Keratinocyte (primary cell): ENCODE measurements at places on chromosomes 3 and 15. TPM values are rescaled to one million over a fixed set of nuclear protein-coding genes. Genes with fewer than 3 reads are reported as not detected.

GRCh38 chr15:61169904-61170695 is 59.0 kb downstream of the RORA start:
- H3K36me3 ChIP-seq, result no peaks in the 10 kb centered on the region
- no peaks in the 10 kb centered on the region for H3K4me1 ChIP-seq
- H3K27me3 ChIP-seq, result no peaks in the 10 kb centered on the region
- no peak for DNase-seq
- no peak overlapping the region for H3K27ac ChIP-seq

Gene SERPINI2
- polyA plus RNA-seq, result not detected in 3 replicates

DNA sequence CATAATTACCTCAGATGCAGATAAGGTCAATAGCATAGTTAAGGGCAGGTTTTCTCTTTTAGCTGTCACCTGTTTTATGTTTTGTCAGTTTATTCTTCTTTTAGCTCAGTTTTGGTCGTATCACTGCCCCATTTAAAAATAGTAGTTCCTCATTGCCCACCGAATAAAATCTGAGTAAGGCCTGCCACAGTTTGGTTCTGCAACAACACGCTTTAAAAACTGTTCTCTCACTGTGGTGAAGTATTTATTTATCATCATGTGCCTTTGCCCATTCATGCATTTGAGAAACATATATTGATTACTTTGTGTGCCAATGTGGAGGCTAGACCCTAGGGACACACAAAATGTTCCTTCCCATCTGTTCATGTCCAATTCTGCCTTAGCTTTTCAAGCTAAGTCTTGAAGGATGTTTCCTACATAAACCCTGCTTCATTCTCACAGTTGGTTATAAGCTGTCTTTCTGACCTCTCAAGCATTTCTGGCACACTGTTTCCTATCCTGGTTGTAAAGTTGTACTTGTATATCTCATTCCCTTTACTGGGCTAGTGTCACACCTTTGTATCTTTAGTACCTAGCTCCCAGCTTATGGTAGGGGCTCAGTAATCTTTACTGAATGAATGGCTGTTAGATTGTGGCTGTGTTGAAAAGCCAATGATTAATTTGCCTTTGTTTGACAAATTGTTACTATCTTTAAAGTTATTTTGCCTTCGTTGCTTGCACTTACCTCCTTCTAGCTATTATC is 23.9 kb downstream of the AKAP13 start:
- H3K27ac ChIP-seq, result peak overlapping the region; percentile 41
- no peak overlapping the region for H3K4me3 ChIP-seq
- DNase-seq, result no peak
- H3K4me1 ChIP-seq, result peaks cover 36% of the 10 kb centered on the region
- H3K36me3 ChIP-seq, result no peaks in the 10 kb centered on the region

GRCh38 chr3:35737080-35737479 is 97.8 kb downstream of the ARPP21 start:
- no peak overlapping the region for H3K27ac ChIP-seq
- no peaks in the 10 kb centered on the region for H3K36me3 ChIP-seq
- no peaks in the 10 kb centered on the region for H3K4me1 ChIP-seq
- no peak for DNase-seq
- no peak overlapping the region for H3K4me3 ChIP-seq
- no peaks in the 10 kb centered on the region for H3K27me3 ChIP-seq

Gene GOLGA8T
- polyA plus RNA-seq, result 0.10 TPM in 1 of 3 replicates, not detected in the others

DNA sequence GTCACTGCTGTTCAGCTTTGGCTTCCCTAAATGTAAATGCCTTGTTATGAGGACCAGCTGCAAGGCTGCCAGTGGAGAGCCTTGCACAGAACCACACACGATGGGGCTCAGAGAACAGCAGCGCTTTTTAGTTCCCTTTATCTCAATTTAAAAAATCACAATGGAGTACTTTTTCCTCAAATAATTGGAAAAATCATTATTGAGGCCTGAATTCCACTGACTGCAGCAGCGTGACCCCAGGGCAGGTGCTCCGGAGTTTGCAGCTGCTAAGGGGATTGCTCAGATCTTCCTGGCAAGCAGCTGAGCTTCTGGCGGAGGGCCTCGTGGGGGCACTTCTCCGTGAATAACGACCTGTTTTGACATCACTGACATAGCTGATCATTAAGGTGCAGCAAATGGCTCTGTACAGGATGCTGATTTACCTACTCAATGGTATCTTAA is 245.6 kb upstream of the TRIM42 start:
- H3K27me3 ChIP-seq, result no peaks in the 10 kb centered on the region
- no peak for DNase-seq
- no peaks in the 10 kb centered on the region for H3K4me1 ChIP-seq
- no peak overlapping the region for H3K4me3 ChIP-seq
- no peak overlapping the region for H3K27ac ChIP-seq
- H3K36me3 ChIP-seq, result no peaks in the 10 kb centered on the region

Gene SUMF1
- 36.1 to 51.8 TPM (median 39.2 TPM) in 3 replicates for polyA plus RNA-seq

DNA sequence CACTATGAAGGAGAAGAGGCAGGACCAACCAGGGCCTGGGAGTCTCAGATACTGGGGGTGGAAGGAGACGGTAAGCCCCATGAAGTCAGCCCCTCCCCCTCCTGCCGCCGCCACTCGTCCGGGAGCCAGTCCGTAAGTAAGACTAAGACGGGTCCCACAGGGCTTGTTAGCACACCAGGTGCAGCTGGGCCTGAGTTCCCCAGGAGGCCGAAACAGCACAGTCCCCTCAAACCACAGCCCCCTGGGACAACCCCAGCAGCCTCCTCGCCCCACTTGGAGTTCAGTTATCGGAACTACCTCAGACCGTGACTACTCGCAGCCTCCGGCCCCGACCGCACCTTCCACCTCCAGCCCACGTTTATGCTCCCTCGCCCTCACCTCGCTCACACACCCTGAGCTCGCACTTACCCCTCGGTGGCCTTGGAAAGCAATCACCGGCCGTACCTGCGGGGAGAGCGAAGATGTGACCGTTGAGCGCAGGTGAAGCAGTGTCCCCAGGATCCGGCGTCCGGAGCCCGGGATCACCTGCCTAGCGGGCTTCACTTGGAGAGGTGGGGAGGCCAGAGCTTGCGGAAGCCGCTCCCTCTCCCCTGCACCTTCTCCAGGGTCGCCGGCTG is 557 bp downstream of the ELL3 start:
- H3K4me3 ChIP-seq, result peak overlapping the region; percentile 82
- peak overlapping the region; percentile 55 for H3K27ac ChIP-seq
- DNase-seq, result no peak
- no peaks in the 10 kb centered on the region for H3K27me3 ChIP-seq
- H3K4me1 ChIP-seq, result peaks cover 20% of the 10 kb centered on the region

Gene RHCG
- polyA plus RNA-seq, result 6.9 to 41.3 TPM (median 8.9 TPM) in 3 replicates
